ENCODE measurements at places on chromosomes 4 and X. TPM values are rescaled to one million over a fixed set of nuclear protein-coding genes. Genes with fewer than 3 reads are reported as not detected.

GRCh38 chr4:5503336-5503936, 204.9 kb downstream of the EVC2 start:
- no peak for DNase-seq
- no peaks in the 10 kb centered on the region for H3K27me3 ChIP-seq
- H3K4me1 ChIP-seq = no peaks in the 10 kb centered on the region
- H3K4me3 ChIP-seq = no peak overlapping the region
- no peaks in the 10 kb centered on the region for H3K36me3 ChIP-seq

DNA sequence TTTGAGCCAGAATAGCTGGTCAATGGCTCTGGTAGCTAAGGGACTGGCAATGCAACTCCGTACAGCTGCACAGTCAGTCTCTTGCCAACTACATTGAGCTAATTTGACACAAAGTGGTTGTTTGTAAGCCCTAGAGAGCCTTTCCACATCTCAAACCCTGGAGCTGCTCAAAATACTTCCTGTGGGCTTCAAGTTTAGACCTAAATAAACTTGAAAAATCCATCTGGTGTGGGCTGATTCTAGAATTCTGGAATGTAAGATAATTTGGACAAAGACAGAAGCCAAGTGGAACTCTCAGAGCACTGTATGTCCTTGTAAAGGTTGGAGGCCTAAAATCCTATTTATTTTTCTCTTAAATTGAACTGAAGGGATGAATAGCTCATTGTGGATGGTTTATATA, 380.8 kb downstream of the SPRY1 start:
- H3K4me1 ChIP-seq = no peaks in the 10 kb centered on the region
- H3K4me3 ChIP-seq = no peak overlapping the region
- no peaks in the 10 kb centered on the region for H3K27me3 ChIP-seq
- H3K36me3 ChIP-seq = no peaks in the 10 kb centered on the region
- DNase-seq = no peak

DNA sequence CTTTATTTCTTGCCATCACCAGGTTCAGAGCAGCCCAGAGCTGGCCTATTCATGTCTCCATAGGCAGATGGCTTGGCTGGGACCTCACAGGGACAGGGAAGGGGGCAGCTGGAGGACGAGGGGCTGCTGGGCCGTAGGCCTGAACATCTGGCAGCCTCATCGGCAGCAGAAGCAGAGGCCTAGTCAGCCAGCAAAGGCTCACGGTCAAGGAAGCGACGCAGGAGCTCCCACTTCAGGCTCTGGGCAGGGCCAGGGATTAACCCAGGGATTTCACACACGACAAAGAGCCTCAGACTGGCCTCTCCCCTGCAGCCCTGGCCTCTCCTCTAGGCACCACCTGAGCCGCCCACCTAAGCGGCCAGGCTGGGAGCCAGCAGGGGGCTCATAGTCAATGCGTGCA, 46.0 kb upstream of the MAN2B2 start:
- H3K27ac ChIP-seq = no peak overlapping the region
- H3K36me3 ChIP-seq = no peaks in the 10 kb centered on the region
- H3K4me1 ChIP-seq = no peaks in the 10 kb centered on the region
- H3K27me3 ChIP-seq = no peaks in the 10 kb centered on the region

Gene DCAF8L2
- not detected for total RNA-seq

- H3K27ac ChIP-seq = peak within 1 kb of the TSS; percentile 80
- no peaks in the 10 kb centered on the region for H3K27me3 ChIP-seq
- H3K4me3 ChIP-seq = peak within 1 kb of the TSS; percentile 68
- no peaks in the 10 kb centered on the region for H3K36me3 ChIP-seq
Measured at GRCh38 chr4:156971676-156972378, at the start of gene PDGFC. TSS of gene PDGFC (minus strand) at chr4:156971799. CDS start at chr4:156970903, 896 bp downstream.

- no peaks in the 10 kb centered on the region for H3K36me3 ChIP-seq
- no peaks in the 10 kb centered on the region for H3K4me1 ChIP-seq
- no peak overlapping the region for H3K4me3 ChIP-seq
- peaks cover 4% of the 10 kb centered on the region for H3K27me3 ChIP-seq
- DNase-seq = no peak
Measured at GRCh38 chrX:47683829-47684205, 24.8 kb upstream of the UXT start.

DNA sequence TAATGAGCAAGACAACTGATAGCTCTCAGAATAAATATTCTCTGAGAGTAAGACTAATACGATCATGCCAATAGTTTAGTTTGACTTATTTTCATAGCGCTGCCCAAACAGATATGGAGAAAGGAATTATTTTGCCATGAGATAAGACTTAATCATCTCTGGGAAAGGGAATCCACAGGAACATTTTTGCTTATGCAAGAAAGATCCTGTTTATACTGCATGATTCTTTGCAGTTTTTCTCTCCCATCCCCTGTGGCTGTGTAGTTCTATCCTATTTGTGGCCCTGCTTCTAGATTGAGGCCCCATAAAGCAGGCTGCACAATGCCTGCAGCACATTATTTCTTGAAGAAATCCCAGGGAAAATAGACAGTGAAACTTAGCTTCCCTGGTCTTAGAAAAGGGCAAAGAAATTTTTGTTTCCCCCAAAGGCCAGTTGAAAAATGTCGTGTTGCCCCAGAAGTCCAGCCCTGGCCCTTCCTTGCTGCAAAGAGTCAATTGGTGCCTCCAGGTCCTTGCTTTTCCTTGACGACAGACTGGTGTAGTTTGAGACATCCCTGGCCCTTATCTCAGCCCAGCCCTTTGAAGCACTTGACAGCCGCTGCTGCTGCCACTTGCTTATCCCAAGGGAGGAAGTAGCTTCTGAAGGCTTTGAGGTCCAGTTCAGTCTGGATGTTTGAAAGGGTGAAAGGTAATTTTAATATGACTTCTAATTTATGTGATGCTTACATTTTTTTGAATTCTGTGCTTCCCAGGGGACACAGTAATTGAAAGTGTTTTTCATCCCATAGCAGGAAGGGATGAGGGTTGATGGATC, 45.0 kb upstream of the SH3RF1 start:
- H3K27ac ChIP-seq = no peak overlapping the region
- H3K36me3 ChIP-seq = no peaks in the 10 kb centered on the region
- no peak overlapping the region for H3K4me3 ChIP-seq
- H3K27me3 ChIP-seq = no peaks in the 10 kb centered on the region
- H3K4me1 ChIP-seq = no peaks in the 10 kb centered on the region

GRCh38 chr4:150131581-150132228, 53.5 kb downstream of the DCLK2 start:
- no peaks in the 10 kb centered on the region for H3K36me3 ChIP-seq
- H3K4me3 ChIP-seq = no peak overlapping the region
- DNase-seq = no peak
- no peaks in the 10 kb centered on the region for H3K27me3 ChIP-seq
- H3K27ac ChIP-seq = peak overlapping the region; percentile 34
- H3K4me1 ChIP-seq = peaks cover 21% of the 10 kb centered on the region

DNA sequence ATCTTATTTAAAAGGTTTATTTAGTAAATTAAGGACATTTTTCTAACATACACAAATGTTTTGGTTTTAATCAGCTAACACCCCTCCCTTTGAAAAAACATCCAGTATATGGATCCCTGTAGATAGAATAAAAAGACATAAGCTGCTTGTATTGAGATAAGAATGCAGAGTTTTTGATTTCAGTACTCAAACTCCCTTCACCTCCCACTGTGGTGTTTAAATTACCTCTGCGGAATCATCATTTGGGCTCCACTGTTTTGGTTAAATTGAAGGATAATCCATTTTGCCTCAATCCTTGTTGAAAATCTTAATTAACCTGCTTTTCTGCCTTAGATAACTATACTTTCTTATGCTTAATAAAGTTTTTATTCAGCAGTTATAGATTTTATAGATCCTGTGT, 27.6 kb downstream of the USP53 start:
- no peak overlapping the region for H3K27ac ChIP-seq
- DNase-seq = no peak
- no peak overlapping the region for H3K4me3 ChIP-seq
- H3K4me1 ChIP-seq = no peaks in the 10 kb centered on the region

DNA sequence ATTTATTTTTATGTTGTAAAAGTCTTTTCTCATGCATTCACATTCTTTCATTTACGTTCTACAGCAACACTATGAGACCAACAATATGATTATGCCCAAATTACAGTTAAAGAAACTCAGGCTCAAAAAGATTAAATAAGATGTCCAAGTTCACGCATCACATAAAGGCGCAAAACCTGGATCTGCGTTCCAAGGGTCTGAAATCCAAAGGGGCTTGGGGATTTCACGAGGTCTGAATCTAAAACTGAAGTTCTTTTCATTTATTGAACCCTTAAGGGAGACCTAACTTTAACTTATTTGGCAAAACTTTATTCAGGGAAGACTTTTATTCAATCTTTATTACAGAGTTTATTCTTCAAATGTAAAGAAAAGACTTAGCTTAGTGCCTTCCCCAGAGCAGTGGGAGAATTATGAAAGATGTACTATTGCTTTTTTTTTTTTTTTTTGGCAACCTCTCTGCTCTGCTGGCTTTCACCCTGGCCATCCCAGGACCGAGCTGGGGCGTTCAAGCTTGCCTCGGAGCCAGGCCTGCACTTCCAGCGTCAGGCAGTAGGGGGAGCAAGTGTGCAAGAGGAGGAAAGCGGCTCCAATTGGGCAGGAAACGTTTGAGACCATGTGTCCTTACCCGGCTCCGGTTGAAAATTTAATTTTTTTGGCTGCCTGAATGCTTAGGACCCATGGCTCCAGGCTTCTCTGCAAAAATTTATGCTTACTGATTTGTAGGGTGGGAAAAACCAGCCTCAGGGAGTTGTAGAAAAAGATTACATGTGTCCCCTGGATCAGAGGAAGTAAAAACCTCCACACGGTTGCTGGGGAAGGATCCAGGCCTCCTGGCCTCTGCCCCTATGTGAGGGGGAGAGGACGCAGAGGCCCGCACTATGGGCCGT, 344.3 kb upstream of the KLF3 start:
- H3K4me3 ChIP-seq = peak overlapping the region; percentile 35
- peak; percentile 77 for DNase-seq
- H3K36me3 ChIP-seq = no peaks in the 10 kb centered on the region
- peak overlapping the region; percentile 73 for H3K27ac ChIP-seq
- peaks cover 4% of the 10 kb centered on the region for H3K4me1 ChIP-seq

- no peak overlapping the region for H3K27ac ChIP-seq
- no peaks in the 10 kb centered on the region for H3K4me1 ChIP-seq
- H3K27me3 ChIP-seq = no peaks in the 10 kb centered on the region
- no peak for DNase-seq
Measured at GRCh38 chr4:55866290-55866907, 13.0 kb downstream of the EXOC1 start.

DNA sequence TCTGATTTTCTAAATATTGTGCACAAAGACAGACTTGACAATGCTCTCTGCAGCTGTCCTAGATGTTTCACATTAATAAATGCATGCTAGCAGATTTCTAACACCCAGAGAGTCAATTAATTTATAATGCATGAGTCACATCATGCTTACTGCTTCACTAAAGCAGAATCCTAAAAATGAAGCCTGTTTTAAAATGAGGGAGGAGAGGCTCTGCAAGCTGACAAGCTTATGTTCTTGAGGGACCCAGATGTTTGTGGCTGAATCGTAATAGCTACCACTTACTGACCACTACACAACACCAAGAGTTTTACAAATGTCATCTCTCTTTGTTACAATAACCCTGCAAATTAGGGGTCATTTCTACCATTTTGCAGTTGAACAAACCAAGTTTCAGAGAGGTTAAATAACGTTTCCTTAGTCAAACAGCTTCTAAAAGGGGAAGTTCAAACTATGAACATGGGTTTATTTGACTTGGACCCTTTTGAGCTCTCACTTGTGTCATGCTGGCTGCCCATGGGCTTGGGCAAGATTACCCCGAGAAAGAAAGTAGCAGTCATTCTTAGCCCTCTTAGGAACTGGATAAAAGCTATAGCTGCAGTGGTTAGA, 262.7 kb upstream of the ETNPPL start:
- H3K4me1 ChIP-seq = no peaks in the 10 kb centered on the region
- no peak for DNase-seq
- H3K4me3 ChIP-seq = no peak overlapping the region
- no peak overlapping the region for H3K27ac ChIP-seq

Gene SERTM2
- total RNA-seq = not detected

Gene EIF4E
- 89.7 TPM for total RNA-seq

- no peaks in the 10 kb centered on the region for H3K27me3 ChIP-seq
- no peak for DNase-seq
- no peak overlapping the region for H3K27ac ChIP-seq
- no peaks in the 10 kb centered on the region for H3K36me3 ChIP-seq
- no peak overlapping the region for H3K4me3 ChIP-seq
Measured at GRCh38 chr4:156784970-156785369, 186.6 kb downstream of the PDGFC start.

Gene NEUROG2
- total RNA-seq = not detected
